ENCODE measurements at places on chromosomes 11 and 22.

DNA sequence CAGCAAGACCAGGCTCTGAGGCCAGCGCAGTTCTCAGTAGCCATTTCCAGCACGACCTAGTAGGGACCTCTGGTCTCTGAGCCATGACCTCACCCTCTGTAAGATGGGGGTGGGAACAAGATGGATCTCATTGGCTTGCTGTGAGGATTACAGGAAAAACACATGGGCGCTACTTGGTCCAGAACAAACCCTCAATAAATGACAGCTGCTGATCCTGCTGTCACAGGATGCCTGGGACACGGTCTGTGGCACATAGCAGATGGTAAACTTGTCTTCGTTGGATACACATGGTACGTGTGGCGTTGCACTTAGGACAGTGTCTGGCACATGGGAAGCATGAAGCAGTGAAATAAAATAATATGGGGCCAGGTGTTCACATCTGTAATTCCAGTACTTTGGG lies 4.5 kb upstream of the KCTD17 start:
- no peak for DNase-seq

DNA sequence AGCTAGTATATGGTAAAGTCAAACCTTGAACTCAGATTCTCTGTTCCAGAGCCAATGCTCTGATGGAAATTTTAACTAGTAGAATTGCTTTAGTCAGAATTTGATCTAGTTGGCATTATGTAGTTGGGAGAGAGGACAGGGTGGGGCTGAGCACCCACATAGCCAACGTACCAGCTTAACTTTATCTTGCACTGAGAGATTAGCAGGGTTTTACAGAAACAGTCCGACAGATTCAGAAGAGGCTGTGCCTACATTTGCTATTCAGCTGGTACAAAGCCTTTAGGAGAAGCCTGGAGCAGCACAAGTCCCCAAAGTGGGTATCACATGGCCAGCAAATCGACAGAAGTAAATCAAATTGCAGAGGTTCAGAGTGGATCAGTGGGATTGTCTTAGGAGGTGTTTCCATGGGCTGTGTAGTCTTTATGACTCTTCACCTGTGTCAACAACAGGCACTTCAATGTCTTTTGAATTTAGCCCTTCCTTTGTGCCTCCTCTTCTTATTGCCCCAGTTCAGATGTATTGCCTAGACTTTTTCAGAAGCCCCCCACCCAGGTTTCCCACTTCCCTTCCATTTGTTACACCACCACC lies 7.3 kb upstream of the CSRP3 start:
- no peak for DNase-seq

DNA sequence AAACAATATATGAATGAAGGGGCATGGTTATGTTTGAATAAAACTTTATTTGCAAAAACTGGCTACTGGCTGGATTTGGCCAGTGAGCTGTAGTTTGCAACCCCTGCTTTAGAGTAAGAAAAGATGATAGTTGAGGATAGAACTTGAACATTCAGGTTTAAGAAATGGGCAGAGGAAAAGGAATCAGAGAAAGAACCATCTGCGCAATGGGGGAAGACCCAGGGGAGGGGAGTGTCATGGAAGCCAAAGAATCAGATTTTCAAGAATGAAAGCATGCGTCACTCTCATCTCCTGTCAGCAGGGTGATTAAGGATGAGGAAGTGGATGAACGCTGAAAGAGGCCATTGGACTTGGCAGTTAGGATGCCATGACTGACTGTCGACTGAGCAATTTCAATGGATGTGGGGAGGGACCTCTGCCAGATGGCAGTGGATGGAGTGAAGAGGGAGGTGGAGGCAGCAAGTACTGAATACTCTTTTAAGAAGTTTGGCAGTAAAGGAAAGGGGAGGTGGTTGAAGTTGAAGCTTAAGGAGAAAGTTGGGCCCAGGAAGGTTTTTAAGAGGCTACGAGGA lies 21.2 kb downstream of the FAT3 start:
- DNase-seq: no peak

- no peak for DNase-seq
Observed at GRCh38 chr11:66172146-66172545, 96.3 kb upstream of the RAB1B start.

- DNase-seq: no peak
Observed at GRCh38 chr11:102926517-102926916, 29.0 kb downstream of the MMP13 start.

- no peak for DNase-seq
Observed at GRCh38 chr11:100240025-100240539, 447.0 kb upstream of the ARHGAP42 start.

- no peak for DNase-seq
Observed at GRCh38 chr11:8091721-8092120, 10.7 kb downstream of the TUB start.

GRCh38 chr22:31248138-31248745 lies 36.1 kb downstream of the LIMK2 start:
- DNase-seq: peak; percentile 94

DNA sequence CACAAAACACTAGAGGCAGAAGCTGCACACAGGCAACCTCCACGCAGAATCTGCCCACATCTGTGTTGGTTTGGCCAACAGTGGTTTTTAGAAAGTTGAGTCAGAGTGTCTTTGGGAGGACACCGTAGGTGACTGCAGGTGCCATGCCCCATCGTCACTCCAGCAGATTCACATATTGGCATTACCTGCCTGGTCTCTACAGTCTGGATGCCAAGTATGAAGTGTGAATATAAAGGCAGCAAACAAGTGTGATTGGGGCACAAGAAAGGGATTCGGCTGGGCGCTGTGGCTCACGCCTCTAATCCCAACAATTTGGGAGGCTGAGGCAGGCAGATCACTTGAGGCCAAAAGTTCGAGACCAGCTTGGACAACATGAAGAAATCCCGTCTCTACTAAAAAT lies 11.0 kb upstream of the FXYD2 start:
- DNase-seq: no peak

GRCh38 chr11:88169881-88170280 lies 5.4 kb downstream of the RAB38 start:
- no peak for DNase-seq

DNA sequence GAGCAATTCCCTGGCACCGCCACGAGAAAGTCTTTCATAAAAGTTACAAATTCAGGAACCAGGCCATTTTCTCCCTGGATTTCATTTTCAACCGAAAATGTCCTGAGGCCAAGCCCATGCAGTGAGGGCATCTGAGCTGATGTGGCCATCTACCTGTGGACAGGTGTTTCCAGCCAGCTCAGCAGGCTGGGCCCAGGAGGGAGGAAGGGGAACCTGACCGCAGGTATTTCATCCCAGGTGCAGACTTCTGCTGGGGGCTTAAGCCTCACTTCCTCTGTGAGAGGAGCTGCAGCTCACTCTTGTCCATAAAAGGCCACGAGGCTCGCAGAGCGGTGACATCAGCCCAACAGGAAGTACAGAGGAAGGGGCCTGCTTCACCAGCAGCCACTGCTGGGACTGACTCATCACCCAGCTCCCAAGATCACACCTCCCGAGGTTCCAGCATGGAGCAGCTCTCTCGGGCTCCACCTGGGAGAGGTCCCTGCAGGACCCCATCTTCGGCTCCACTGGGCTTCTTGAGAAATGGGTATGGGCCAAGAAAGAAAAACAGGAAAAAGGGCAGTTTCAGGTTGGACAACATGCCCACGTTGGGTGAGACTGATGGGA lies 56.4 kb downstream of the MYH9 start:
- peak; percentile 71 for DNase-seq

- no peak for DNase-seq
Observed at GRCh38 chr11:133678191-133678590, 145.9 kb upstream of the OPCML start.

- no peak for DNase-seq
Observed at GRCh38 chr11:119907122-119907851, 178.3 kb upstream of the NECTIN1 start.

DNA sequence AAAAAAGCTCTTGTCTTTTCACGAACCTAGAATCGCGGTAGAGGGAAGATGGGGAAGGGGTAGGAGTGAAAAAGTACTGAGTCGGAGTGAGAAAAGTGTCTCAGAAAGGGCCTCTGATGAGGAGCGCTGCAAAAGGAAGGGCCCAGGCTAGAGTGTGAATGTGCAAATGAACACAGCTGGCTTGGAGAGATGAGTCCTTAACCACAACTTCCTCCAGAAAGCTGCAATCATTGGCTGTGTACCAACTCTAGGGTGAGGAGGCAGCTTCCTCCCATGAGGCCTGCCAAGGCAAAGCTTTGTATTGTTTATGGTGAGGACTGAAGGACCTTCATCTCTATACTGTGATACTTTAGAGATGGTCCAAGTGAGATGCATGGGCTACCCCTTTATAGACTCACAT lies 566.9 kb upstream of the ANO5 start:
- no peak for DNase-seq

GRCh38 chr11:117843666-117844484 lies 19.3 kb upstream of the FXYD2 start:
- peak; percentile 83 for DNase-seq

GRCh38 chr11:35905646-35906276 lies 38.1 kb upstream of the LDLRAD3 start:
- DNase-seq: no peak

- DNase-seq: no peak
Observed at GRCh38 chr22:42432818-42433217, 615 bp upstream of the NFAM1 start.

- no peak for DNase-seq
Observed at GRCh38 chr11:70764356-70764905, 366.1 kb downstream of the CTTN start.

DNA sequence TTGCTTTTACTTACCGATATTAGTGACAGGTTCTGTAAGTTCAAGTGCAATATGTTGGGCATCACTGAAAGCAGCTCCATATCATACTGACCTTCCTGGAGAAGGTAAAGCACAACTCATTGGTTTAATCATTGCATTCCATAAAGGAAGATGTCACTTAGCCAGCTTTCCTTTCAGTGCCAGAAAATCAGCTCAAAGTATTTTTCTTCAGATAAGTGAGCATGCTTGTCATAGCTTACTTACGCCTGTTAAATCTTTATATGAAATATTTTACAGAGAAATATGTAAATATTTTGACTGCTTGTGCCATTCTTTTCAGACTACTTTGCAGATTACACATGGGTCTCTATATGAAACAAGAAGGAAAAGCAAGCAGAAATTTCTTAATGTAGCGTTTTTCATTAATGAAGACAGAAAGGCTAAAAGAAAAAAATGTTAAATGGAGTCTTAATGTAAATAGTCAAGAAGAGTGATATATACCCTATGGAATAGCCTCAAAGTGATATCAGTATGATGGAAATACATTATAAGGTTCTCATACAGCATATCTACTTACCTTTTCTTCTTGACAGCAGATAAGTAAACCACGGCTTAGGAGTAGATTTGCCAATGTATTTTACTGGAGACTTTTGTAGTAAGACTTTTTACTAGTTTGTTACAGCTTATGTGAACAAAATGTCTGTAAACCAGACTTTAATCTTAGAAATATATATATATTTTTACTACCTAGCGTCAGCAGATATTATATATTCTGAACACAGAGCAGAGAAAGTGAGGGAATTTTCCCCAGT lies 649.7 kb downstream of the METTL15 start:
- DNase-seq: no peak

DNA sequence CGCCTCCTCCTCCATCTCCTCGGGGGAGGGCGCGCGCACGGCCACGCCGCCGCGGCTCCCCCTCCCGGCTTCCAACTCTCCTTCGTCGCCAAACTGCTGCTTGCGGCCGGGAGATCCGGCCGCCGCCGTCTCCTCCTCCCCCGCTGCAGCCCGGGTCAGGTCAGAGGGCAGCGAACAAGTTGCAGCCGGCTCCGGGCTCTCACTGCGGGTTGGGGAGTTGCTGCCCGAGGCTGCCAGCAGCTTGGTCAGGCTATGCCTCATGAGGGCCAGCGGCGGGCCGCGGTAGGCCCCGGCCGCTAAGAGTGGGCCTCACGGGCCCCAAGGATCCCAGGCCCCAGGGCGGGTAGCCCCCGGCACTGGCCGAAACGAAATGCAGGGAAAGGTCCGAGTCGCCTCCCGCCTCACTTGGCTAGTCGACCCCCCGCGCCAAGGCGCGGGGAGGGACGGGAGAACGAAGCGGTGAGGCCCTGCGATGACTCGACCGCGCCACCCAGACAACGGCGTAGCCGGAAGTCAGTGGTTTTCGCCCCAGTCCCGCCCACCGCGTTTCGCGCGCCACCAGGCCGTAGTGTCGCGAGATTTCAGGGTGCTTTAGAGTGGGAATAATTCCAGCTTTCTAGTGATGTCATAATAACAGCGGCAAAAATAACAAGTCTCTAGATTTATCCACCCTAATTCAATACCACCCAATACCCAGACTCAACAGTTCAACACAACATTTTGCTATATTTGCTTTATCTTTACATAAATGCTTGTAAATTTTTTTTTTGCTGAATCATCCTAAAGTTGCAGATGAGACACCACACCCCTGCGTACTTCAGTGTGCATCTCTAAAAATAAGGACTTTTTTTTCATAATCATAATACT lies at the start of gene CREBZF:
Gene CREBZF (minus strand): TSS at position 515 of the 867 bp plus-strand sequence. CDS start 254 bp downstream, at position 261.
- DNase-seq: peak; percentile 97

DNA sequence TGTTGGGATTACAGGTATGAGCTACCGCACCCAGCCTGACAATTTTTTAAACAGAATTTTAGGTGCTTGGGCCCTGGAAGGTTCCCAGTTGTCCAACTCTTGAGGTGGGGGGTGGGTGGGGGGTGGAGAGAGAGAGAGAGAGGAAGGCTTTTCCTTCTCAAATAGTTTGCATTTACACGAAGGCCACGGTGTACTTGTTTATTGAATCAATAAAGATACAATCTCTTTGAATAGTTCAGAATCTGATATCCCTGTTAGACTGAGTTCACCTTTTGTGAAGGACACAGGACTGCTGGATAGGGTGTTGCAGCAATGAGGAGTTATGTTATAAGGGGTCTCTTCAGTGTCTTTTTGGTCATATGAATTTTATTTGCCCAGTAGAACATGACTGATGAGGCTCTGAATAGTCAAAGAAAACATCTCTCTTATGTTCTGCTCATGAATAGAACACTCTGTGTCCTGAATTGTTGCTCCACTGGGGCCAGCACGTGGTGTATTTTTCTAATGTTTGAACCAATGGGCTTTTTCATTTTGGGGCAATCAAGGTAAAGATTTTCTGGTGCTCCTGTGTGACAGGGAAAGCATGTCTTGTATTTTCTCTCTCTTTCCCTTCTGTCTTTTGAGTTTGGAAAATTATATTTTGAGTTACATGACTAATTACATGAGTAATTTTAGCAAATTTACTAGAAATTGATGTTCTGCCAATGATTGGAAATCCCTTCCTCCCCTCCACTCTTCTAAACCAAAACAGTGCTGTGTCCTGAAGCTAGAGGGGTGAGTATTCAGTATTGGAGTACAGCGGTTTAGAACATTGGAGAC lies 61.7 kb downstream of the PTPRJ start:
- DNase-seq: no peak

Data from GM23338 (cell line).